ENCODE measurements at places on chromosomes 4 and X.

GRCh38 chrX:123267220-123267619 is 83.1 kb downstream of the GRIA3 start:
- DNase-seq, result no peak

- no peak for DNase-seq
Observed at GRCh38 chrX:7059214-7059838, 88.2 kb upstream of the STS start.

- DNase-seq, result no peak
Observed at GRCh38 chr4:154406018-154406795, 85.4 kb downstream of the DCHS2 start.

- no peak for DNase-seq
Observed at GRCh38 chr4:140344621-140345020, 28.8 kb upstream of the SCOC start.

DNA sequence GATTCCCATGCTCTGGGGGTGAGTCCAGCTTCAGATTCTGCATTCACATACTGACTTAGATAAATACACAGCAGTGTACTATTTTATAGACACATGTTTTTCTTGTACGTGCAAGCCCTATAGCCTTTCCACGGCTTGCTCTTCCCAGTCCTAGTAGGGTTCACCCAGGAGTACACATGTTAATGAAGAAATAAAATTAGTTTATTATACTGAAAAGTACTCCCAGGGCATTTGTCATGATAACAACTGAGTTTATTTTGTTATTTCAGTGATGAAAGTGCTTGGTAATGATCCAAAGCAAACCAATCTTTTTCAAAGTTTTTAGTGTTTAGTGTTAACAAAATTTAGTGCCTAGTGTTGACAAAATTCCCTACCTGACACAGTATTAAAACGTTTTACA is 21.3 kb downstream of the MAPK10 start:
- DNase-seq, result no peak

- no peak for DNase-seq
Observed at GRCh38 chrX:19532709-19533108, 17.4 kb upstream of the MAP3K15 start.

GRCh38 chr4:1259966-1260365 is 11.0 kb upstream of the CTBP1 start:
- DNase-seq, result no peak

GRCh38 chr4:163462556-163462955 is 11.0 kb downstream of the TKTL2 start:
- no peak for DNase-seq

DNA sequence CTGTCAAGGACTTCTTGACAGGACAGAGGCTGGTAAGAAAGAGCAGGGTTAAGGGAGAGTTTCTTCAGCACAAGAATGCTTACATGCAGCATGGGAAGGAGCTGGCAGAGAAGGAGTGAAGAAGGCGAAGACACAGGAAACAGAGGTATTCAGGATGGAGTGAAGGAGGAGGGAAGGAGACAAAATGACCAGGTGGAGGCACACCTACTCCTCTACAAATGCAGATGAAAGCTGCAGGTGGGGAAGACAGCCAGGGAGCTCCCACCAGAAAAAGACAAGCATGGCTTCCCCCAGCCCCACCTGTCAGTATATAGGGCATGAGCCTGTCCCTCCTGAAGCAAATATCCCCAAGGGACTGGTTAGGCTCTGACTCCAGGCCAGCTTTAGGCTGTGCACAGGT is 29.6 kb upstream of the NKRF start:
- DNase-seq, result no peak

GRCh38 chr4:2273221-2273620 is 11.3 kb upstream of the MXD4 start:
- no peak for DNase-seq

DNA sequence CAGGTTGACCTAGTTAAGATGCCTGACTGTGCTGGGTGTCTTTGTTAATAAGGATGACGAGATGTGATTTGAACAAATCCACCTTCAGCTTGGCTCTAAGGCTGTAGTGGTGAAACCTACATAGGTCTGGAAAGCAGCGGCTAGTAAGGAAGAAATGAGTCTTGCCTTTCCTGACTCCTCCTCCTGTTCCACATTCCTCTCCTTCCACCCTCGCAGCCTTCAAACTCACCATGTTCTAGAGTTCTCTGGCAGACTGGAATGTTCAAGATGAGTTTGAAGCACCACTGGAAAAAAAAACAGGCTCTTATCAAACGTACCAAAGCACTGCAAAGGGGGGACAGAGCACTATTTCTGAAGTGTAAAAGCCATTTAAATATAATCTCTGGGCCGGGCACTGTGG is 395.4 kb downstream of the BMPR1B start:
- no peak for DNase-seq

GRCh38 chr4:26862381-26862915 is 1.8 kb downstream of the STIM2 start:
- DNase-seq, result no peak

GRCh38 chr4:139655116-139655515 is 10.5 kb upstream of the MGST2 start:
- no peak for DNase-seq

- no peak for DNase-seq
Observed at GRCh38 chr4:150328496-150328895, 250.3 kb downstream of the DCLK2 start.

DNA sequence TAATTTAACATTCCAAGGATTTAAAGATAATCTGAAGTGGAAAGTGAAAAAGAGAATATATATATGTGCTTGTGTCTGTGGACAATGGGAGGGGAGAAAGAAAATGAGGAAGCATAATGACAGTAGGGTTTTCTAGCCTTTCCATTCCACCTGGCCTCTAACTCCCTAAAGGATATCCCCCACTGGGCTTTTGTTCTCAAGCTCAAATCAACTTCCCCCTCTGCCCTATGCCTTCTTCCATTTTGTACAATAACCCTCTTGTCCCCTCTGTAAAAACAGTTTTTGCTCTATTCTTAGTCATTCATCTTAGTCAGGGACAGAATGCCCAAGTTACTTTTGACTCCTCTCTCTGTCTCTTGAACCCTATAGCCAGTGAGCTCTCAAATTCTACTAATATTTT is 23.6 kb downstream of the ANTXR2 start:
- no peak for DNase-seq

- DNase-seq, result no peak
Observed at GRCh38 chr4:39342731-39343130, 23.4 kb downstream of the RFC1 start.

GRCh38 chr4:40630335-40631021 is 814 bp upstream of the RBM47 start:
- DNase-seq, result no peak

DNA sequence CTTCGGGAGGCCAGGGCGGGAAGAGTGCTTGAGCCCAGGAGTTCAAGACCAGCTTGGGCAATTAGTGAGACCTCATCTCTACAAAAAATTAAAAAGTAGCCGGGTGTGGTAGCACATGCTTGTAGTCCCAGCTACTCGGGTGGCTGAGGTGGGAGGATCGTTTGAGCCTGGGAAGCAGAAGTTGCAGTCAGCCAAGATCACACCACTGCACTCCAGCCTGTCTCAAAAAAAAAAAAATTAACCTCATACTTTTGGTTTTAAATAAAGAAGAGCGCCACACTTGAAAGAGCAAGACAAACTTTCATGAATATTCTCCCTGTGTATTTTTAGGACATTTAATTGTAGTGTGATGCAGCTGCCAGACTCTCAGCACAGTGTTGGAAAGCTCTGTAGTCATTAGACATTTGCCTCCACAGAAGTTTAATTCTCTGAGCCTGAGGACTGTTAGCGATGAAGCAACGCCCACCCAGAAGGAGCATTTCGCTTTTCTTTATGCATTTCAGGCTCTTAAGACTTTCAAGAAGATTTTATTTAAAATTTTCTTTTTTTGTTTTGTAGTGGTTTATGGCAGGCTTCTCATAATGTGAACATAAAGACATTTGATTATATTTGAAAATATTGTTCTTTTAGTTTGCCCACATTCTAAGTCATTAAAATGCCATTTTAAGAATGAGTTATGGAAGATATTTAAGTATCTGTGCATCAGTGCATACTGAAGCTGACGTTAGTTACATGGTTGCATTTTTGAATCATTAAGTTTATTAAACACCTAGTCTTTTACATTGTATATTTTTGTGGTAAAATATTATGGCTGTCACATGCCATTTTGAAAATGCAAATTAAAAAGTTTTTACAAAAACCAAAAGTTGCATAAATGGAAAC is 45.8 kb downstream of the DCLK2 start:
- DNase-seq, result no peak

DNA sequence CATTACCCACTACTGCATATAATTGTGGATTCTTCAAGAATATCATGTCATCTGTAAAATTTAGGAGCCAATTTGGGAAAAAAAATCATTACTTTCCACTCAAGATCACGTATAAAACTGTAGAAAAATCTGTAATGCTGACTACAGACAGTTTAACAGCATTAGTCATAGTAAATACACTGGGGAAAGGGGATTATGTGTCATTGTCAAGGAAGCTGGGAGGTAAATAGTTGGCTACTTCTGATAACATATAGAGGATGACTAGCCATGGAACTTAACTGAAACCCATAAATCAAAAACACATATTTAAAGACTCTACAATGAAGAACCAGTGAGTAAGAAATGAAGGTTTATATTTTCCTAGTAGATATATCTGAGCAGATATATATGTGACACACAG is 1666.4 kb upstream of the IGFBP7 start:
- DNase-seq, result no peak

DNA sequence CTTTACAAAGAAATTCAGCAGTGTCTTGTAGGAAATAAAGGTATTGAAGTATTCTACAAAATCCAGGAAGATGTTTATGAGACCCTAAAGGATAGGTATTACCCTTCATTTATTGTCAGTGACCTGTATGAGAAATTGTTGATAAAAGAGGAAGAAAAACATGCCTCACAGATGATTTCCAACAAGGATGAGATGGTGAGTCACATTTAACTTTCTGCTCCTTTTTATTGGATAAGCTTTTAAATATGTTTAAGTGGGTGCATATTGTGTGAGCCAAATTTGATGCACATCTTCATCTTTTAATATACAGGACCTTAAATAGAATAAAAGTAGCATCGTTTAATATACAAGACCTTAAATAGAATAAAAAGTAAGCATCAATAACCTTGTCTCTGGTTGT is 72.1 kb downstream of the LRP2BP start:
- DNase-seq, result no peak

DNA sequence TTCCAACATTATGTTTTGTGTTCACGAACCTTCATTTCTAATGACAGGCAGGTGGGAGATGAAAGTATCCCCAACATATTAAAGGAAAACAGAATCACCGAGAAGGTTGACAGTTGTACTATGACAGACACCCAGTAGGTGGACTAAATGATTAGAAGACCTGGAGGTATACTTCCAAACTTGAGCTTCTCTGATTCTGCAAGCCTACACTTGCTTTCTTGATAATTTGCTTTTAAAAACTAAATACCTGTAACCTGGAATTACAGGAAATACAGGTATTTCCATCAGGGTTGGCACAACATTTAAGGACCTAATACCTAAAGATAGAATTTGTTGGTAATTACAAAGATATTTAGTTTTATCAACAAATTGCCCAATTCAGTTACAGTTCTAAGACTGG is 43.4 kb downstream of the C4orf51 start:
- no peak for DNase-seq

DNA sequence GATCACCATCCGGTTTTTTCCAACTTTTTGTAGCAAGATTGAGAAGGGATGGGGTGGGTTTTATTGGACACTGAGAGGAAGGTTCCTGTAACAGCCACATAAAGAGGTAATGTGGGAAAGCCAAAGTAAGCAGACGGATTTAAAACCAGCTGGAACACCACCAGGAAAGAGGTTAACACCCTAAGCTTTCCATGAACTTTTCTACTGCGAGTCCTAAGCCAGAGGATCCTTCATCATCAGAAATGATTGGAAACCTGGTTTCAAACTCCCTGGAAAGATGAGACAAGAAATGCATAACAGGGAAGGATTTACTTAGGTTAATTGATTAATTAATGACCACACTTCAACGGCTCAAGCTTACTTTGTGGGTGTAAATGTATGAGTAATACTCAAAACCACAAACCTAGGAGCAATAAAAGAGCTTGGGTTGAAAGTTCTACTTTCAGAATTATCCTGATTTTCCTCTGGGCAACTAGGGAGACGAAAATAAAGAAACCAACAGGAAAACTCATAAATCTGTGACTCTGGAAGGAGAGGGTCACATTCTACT is 91.5 kb downstream of the COX18 start:
- DNase-seq, result no peak

DNA sequence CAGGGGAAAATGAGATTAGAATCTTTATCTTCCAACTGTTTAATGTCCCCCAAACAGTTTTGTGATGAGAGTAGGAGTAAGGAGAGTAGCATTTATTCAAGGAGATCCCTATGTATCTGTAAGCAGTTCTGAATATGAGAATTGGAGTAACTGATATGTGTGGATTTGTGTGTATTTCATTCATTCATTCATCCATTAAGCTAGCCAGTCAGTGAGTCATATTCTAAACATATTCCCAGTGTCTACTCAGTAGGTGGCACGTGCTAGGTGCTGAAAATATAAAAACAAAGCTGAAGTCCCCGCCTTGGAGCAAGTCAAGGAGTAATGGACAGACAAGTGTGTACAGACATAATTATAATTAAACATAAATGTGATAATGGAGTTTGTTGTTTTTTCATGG is 12.4 kb upstream of the STX18 start:
- DNase-seq, result no peak

GRCh38 chr4:38495446-38495845 is 168.6 kb upstream of the KLF3 start:
- no peak for DNase-seq

- DNase-seq, result no peak
Observed at GRCh38 chr4:185792384-185793115, 19.4 kb downstream of the SORBS2 start.

DNA sequence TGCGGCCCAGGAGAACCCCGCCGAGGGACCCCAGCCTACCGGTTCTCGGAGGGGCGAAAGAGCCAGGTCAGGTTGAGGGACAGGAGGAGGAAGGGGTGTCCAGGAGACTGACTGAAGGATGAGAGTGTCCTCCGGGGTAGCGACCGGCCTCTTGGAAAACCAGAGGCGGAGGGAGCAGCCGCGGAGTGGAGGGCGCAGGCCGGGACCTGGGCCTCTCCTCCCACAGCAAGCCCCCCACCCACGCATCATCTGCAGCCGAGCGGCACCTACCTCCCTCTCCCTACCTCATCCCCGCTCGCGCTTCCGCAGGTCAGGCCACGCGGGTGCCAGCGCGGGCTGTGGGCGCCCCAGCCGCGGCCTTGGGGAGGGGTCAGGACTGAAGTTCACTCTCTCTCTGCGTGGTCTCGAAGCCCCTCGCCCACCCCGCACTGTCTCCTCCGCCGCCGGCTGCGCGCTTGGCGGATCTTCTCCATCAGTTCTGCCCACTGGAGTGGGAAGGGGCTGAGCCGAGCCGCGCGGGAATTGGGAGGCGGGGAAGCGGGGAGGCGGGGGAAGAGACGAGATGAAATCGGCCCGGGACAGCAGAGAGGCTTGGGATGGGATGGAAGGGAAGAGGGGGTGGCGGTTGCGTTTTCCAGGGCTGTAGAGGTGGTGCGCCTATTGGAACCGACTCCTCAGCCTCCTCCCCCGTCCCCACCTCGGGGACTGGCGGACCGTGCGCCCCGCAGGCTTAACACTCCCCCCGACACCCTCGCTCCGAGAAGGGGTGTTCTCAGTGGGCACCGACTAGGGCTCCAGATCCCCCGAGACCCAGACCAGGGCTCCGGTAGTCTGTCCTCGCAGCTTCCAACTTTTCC is 1.8 kb downstream of the NLGN4X start:
- no peak for DNase-seq

GRCh38 chr4:105807496-105807895 is 87.8 kb upstream of the NPNT start:
- DNase-seq, result no peak

GRCh38 chr4:176619430-176619829 is 173.3 kb downstream of the VEGFC start:
- DNase-seq, result no peak

GRCh38 chr4:159673221-159673620 is 570.3 kb downstream of the RAPGEF2 start:
- no peak for DNase-seq

All from activated CD8-positive, alpha-beta memory T cell treated with anti-CD3 and anti-CD28 coated beads, Interleukin-2, amount 50 U/mL, for 4 hours (primary cell).